ENCODE measurements at places on chromosomes 2 and 18.

DNA sequence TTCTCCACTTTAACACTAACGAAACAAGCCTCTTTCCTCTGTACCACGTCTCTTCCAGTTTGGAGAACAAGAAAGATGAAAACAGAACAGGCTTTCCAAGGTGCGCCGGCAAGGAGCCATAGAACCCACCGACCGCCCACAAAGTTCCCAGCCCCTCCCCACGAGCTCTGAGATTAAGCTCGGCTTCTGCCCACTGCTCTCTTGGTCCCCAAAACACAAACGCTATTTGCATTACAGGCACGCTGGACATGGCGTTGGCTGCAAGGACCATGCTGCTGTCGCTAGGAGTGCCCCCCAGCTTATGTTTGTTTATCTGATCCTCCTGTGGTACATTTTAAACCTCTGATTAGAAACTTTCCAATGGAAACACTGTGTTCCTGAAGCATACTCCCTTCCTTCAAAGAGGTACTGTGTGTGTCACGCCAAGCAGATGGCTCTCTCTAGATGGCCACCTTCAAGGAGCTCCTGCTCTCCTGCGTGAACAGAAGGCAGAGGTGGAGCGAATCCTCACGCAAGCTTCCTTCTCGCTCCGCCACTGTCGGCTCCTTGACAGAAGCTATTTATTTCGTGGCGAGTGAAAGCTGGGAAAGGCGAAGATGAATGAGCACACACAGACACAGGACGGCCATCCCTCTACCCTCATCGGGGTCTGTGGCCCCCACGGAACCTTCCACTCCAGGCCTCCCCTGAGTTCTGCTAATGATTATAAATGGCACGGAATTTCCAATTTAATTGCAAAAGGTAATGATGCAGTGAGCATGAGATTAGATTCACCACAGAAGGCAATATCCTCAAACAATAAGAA is 166.2 kb downstream of the EIPR1 start:
- DNase-seq = no peak

DNA sequence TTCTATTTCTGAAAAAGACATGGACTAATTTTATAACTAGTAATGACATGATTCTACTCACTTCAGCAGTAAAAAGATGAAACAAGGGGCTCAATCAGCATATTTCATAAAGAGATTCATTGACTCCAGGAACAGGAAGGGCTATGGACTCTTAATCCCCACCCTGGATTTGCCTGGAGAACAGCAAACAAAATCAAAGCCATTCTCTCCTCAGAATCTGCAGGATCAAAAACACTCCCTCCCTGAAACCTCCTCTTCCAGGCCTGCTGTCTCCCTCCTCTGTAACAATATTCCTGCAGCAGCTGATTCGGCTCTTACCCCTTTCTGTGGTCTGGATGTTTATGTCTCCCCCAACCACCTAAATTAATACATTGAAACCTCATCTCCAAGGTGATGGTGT is 57.0 kb downstream of the ZC3H8 start:
- DNase-seq = no peak

- no peak for DNase-seq
Measured at GRCh38 chr18:26768385-26768784, 97.1 kb downstream of the AQP4 start.

GRCh38 chr18:59876310-59876626 is 23.5 kb upstream of the PMAIP1 start:
- DNase-seq = no peak

DNA sequence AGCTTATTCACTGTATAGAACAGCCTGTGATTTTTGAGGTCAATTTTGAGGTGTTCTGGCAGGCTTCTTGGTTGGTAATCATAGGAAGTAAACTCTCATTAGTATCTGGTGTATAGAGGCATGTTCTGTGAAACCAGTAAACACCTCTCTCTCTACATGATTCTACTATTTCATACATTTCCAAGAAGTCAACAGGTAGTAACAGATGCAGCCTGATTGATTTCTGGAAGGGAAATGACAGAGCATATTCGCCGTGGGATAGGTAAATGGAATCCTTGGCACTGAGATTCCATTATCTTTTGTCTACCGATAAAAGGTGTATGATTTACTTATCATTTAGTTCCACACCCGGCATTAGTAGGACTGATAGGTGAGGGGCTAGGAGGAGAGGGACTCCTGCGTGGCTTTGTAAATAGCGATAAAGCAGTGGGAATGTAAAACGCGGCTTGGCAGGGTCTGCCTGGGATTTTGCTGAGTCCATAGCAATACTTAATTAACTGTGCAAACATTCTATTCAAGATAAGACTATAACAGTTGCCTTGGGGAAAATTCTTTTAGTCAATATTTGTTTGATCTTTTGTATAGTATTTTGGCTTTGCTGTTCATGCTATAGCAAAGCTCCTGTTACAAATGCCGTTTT is 32.3 kb downstream of the LYPD6B start:
- no peak for DNase-seq

DNA sequence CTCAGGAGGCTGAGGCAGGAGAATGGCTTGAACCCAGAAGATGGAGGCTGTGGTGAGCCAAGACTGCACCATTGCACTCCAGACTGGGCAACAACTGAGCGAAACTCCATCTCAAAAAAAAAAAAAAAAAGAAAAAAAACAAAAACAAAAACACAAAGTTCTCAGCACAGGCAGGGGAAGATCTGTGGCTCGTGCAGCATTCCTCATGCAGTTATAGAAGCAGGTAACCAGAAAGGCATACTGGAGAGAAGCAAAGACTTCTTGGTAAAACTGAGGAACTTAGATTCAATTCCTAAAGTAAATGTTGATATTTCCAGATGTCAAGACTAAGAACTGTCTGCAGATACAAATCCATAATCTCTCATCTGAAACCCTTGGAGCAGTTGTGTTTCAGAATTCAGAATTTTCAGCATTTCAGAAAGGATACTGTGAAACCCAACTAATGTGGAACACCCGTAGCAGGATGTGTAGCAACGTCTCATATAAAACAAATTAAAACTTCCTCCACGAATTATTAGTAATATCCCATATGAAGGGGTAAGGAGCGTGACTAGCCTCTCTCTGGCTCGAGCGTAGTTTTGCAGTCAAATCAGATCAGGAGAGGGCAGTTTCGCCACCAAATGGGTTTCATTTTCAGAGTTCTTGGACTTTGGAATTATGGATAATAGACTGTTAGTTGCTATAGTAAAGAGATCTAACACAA is 13.2 kb upstream of the SLC25A52 start:
- DNase-seq = no peak

GRCh38 chr2:191479680-191480023 is 198.3 kb upstream of the NABP1 start:
- DNase-seq = no peak

GRCh38 chr2:165060411-165060810 is 105.1 kb upstream of the SLC38A11 start:
- no peak for DNase-seq

- DNase-seq = no peak
Measured at GRCh38 chr2:240949791-240950705, 43.9 kb downstream of the CROCC2 start.

DNA sequence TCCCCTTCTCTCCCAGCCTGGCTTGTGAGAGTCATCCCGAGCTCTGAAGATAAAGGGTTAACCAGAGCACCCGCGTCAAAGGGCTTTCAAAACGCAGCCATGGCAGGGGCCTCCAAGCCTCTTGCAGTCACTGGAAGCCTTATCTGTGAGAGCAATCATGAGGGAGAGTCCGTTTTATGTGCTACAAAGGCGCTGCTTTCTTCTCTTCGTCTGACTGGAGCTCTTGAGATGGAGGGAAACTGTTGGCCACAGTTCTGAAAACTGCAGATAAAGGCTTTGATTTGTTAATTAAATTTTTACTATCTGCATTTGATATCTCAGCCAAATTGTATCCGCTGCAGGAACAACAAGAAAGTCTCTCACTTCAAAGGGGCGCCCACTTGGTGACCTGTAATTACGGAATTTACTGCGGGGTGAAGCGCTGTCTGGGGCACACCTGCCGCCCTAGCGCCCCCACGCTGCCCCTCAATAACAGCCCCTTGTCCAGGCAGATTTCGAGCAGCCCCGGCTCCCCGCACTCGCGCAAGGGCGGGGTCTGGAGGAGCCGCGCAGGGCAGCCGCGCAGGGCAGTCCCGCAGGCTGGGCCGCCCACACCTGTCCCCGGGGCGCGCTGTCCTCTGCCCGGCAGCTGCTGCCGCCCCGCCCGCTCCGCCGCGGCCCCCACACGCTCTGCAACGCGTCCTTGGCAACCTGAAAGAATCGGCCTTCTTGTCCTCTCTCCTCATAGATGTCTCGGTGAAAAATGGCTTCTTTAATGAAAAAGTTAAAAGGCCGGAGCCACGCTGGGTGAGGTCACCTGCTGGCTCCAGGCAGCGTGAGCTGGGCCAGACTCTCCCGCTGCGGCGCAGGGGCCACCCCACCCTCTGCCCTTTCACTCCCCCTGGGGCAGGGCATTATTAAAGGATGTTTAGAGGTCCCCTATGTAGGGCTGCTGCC is 217.9 kb downstream of the VAPA start:
- no peak for DNase-seq

GRCh38 chr2:152395103-152395502 is 60.1 kb downstream of the FMNL2 start:
- DNase-seq = no peak

- DNase-seq = no peak
Measured at GRCh38 chr18:61998957-61999356, 106.2 kb upstream of the RNF152 start.

GRCh38 chr18:13545955-13546354 is 180.4 kb downstream of the FAM210A start:
- no peak for DNase-seq

DNA sequence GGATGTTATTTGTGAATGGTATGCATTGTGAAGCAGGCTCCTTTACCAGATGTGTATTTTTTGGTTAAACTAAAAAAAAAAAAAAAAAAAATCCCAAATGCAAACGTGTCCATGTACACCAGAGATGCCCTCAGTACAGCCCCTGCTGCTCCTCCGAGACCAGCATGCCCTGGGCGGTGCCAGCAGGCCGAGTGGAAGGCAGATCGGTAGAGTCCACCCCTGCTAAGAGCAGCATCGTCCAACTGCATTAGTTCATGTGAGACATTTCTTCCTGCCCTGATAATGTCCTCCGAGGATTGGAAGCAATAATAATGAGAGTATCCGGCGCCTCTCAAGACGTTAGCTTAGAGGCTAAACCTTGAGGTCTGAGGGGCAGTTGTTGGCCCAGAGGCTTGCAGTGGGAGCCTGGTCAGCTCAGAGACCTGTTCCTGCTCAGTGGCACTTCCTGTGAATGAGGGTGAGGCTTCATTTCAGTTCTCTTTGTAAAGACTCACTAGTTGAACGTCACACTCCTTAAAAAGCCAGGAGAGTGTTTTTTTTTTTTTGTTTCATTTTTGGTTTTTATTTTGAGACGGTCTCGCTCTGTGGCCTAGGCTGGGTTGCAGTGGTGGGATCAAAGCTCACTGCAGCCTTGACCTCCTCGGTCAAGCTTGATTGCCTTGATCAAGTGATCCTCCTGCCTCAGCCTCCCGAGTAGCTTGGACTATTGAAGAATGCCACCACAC is 5.6 kb downstream of the SLC66A3 start:
- no peak for DNase-seq

- DNase-seq = peak; percentile 52
Measured at GRCh38 chr2:212914392-212914791, 237.0 kb downstream of the IKZF2 start.

GRCh38 chr2:227153758-227154486 is 10.1 kb downstream of the COL4A4 start:
- DNase-seq = no peak

DNA sequence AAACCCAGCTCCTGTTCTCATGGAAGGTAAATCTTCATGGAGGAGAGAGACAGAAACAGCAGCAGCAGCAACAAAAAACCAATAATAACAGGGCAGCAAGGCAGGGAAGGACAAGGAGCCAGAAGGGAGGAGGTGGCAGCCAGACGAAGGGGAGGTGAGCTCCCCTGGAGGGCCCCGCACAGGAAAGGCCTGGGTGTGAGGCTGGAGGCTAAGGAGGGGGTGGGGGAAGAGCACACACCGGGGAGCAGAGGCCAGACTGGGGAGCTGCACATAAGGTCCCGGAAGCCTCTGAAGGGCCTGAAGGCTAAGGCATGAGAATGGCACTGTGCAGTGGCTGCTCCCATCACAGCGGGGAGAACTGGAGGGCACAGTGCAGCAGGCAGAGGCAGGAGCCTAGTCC is 94.8 kb upstream of the SMAD7 start:
- DNase-seq = no peak

GRCh38 chr18:27202741-27203140 is 17.6 kb upstream of the CHST9 start:
- DNase-seq = no peak

- DNase-seq = peak; percentile 6
Measured at GRCh38 chr2:102792568-102793208, 30.9 kb downstream of the TMEM182 start.

DNA sequence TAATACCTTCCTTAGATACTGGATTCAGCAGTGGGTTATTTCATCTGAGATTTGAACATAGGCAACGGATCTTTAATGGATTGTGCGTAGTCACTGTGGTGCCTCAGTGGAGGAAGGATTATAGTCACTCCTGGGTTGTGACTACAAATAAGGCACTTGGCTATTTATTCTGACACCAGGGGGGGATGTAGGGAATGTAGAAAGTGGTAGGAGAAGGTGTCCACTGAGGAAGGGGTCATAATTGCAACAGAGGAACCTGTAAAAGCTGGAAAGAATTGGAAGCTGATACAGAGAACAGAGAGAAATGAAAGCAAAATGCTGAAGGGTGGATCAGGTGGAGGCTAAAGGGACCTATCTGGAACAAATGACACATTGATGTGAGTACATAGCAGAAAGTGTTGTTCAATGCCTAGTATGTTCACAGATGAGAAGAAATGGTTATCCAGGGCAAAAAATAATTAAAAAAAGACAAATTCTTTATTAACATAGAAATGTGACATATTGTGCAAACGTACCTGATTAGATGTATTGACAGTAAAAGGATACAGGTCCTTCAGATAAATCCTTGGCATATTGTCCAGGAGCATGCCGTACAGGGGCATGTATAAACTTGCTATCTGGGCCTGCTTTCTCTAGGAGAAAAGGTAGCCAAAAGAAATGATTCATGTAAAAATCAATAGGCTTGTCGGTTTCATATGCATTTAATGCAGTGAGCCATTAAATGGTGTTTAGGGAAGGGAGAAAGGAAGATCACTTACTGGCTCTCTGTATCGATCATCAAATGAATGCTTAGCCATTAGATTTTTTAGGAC is 91.2 kb upstream of the CCDC195 start:
- DNase-seq = no peak

DNA sequence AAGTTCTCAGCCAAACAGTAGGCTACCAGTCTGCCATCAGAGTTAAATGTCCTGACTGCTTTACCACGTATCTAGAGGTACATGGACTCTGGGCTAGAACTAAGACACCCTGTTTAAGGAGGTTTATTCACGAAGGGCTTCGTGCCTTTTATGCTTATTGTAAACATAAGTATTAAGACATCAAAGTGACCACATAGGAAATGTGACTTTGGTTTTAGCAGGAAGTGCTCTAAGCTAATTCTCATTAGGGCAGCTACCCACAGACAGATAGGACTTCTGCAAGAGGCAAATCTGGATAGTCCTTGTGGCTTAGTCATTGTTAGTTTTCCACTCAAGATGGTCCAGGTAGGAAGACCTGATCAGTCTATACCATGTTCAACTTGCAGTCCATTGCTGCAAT is 233.3 kb upstream of the MGAT5 start:
- DNase-seq = no peak

Measured in GF-D8 (cell line).